ENCODE measurements at places on chromosomes 1 and 21.

- no peak for DNase-seq
Measured at GRCh38 chr1:31805318-31805717, 10.5 kb downstream of the SPOCD1 start.

GRCh38 chr1:93614541-93614940 is 67.1 kb downstream of the BCAR3 start:
- DNase-seq = no peak

DNA sequence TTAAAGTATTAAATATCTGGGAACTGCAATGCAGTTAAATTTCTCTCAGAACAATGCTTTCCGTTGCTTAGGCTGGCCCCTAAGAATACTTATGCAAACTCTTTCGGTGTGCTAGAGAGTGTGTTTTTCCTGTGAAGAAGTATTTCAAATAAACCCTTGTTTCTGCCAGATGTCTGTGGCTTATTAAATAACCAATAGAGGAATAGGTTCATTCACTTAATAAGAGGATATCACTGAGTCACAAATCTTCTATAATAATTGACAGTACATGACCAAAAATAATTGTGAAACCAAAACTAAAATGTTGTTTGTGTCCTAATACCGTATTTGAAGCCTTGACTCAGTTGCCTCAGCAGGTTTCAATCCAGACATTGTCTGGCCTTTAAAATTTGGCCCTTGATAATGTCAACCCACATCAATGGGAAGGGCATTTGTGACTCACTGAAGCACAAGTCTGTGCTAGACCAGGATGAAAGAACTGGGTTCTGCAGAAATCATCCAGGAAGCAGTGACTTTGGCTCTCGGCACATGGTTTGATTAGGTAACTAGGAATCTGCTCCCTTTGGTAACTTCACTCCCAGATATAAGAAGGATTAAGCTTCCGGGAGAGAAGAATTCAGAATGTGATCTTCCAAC is 104.2 kb upstream of the BARHL2 start:
- no peak for DNase-seq

DNA sequence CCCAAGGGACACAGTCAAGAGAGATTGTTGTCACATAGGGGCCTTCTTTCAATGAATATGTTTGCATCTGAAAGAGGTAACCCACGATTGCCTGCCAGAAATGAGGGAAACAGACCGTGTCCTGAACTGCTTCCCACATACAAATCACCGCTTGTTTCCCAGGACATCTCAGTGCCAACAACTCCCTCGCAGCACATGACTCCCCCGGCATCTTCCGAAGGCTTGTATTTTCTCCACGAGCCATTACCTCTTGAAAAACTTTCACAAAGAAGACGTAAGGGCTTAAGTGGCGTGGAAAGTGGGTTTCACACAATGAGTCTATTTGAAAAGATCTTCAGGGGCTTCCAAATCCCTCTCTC is 31.6 kb upstream of the PDE9A start:
- no peak for DNase-seq

- no peak for DNase-seq
Measured at GRCh38 chr1:162010175-162010506, 13.5 kb downstream of the OLFML2B start.

GRCh38 chr1:206909883-206910318 is 11.8 kb downstream of the FCMR start:
- no peak for DNase-seq

DNA sequence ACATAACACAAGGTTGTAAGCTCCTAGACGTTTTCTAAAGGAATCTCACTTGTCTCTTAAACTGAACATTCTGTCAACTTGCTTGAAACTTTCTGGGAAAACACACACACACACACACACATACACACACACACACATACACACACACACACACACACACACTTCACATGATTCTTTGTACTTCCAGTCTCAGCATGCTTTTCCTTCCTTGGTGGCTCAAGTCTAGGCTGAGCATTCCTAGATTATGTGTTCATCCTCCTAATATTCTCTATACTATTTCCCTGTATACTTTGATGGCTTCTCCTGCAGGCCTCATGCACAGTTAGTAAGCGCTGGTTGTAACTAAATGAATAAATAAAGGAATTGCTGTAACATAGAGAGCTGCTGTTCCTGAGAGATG is 372.1 kb downstream of the PTPRC start:
- no peak for DNase-seq

DNA sequence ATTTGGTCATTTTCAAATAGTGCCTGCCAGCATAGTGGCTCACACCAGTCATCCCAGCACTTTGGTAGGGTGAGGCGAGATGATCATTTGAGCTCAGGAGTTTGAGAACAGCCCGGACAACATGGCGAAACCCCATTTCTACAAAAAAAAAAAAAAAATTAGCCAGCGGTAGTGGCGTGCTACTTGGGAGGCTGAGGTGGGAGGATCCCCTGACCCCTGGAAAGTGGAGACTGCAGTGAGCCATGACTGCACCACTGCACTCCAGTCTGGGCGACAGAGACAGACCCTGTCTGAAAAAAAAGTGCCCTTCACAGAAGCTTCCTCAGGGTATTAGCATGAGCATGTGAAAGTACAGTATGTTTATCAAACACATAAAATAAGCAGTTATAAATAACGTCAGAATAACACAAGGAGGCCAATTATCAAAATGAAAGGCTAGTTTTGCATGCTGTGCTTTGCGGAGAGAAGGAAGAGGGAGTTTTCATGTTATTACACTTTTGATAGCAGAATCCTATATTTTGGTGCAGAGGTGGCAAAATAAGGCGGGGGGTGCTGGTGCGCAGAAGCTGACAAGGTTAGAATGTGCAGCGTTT is 781 bp upstream of the METTL13 start:
- no peak for DNase-seq

DNA sequence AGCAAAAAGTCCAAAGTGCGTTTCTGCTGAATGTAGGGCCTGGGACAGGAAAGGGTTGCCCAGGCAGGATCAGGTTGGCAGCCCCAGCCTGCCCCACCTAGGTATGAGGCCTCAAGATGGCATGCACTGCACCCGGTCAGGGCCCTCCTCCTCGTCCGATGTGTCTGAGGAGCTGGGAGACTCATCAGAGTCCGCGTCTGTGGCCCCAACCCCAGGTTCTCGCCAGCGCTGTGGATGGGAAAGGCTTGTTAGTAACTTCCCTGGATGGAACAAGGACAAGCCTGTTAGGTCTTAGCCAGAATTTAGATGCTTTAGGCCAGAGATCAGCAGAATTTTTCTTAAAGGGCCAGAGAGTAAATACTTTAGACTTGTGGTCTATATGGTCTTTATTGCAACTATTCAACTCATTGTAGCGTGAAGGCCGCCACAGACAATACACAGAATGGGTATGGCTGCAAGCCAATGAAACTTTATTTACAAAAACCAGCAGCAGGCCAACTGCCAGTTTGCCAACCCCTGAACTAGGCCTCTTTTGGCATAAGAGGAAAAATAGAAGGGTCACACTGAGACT is 12.4 kb downstream of the PEA15 start:
- DNase-seq = no peak

- DNase-seq = no peak
Measured at GRCh38 chr1:178933709-178934490, 63.0 kb upstream of the ANGPTL1 start.

GRCh38 chr1:19360843-19361610 is 48.9 kb downstream of the SLC66A1 start:
- no peak for DNase-seq

DNA sequence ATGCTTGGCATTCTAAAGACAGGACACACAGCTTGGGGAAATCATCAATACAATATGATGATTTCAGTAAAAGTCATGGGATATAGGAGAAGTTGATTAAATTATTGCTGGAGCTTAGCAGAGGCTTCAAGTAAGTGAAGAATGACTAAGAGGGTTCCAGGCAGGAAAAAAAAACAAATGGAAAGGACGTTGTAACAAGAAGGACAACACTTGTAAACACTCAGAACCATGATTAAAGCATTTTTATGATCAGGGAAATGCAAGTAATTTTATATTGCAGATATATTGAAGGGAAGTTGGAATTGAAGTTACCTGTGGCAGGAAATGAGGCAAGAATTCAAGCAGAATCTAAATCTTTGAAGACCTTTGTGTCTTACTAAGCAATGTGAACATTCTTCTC is 602.7 kb upstream of the NEGR1 start:
- DNase-seq = no peak

DNA sequence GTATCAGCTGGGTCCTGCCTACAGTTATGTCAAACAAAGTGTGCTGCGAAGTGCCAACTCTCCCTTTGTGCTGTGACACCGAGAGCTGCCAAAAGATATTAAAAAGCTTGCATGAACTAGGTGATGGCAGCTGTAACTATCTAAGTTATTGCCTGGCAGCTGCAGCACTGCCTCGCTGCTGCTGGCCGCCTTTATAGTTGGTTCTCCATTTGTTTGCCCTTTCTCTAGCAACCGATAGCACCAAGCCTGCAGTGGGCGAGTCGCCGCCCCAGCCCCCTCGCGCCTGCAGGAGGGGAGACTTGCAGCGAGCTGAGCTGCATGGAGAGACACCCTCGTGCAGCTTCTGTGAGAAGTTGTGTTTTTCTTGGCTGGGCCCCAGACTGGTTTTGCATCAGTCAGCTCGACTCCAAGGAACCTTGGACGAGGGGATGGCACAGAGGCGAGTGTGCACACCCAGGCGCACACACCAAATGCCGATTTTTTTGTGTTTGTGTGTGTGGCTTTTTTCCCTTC is 330.6 kb downstream of the RPS6KC1 start:
- DNase-seq = no peak

DNA sequence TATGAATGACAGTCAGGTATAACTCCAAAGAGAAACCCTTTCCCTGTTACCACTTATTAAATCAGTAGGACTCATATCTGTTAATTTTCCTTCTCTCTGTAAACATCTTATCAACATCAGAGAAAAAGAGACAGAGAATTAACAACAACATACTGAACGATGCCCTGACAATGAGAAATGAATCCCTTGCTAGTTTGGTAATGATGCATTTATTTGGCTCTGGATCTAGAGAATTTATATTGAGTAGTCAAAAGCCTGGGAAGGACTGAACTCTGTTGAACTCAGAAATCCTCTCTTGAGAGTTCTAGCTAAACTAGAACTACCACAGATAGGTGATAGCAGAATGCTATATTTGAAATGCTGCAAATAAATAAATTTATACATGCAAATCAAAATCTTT is 325.6 kb downstream of the DISC1 start:
- DNase-seq = no peak

DNA sequence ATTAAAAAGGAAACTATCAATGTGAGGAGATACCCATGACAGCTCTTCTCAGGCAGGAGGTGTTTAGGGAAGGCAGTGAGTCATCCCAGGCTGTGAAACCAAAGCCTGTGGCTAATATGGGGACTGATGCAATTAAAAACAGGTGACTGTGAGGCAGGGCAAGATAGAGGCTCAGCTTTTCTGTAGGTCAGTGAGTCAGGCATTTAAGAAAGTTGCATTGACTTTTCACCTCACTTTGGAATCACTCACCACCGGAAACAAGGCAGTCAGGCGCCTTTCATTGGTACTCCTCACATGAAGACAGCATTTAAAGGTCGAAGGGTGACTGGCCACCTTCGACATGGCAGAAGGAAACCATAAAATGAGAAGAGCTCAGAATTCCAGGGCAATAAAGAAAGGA is 54.5 kb downstream of the PAPPA2 start:
- DNase-seq = no peak

GRCh38 chr1:56835657-56836056 is 16.5 kb upstream of the FYB2 start:
- no peak for DNase-seq

- no peak for DNase-seq
Measured at GRCh38 chr21:20971296-20971921, 26.8 kb upstream of the NCAM2 start.

DNA sequence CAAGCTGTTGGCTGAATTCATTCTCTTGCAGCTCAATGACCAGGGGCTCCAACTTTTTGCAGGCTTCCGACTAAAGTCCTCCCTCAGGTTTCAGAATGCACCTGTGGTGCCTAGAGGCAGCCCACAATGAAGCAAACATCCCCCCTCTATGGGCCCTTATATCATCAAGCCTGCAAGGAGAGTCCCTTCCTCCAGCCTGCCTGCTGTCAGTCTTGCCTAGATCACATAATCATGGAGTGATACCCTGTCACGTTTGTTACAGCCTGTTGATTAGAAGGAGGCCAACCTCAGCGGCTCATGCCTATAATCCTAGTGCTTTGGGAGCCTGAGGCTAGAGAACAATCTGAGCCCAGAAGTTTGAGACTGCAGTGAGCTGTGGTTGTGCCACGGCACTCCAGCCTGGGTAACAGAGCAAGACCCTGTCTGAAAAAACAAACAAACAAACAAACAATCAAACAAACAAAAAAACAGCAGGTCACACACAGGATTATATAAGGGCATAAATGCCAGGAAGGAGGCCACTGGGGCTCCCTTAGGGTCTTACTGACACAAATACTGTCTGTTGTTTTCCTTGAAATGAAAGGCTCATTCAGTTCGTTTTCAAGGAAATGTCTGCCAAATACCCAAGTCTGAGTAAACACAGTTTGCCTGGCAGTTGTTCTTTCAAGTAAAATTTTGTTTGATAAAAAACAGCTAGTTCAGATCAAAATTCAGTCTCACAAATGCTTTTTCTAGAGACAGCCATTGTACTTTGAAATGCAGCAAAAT is 4.7 kb upstream of the SPRR3 start:
- DNase-seq = no peak

GRCh38 chr1:198480876-198481275 is 59.6 kb downstream of the ATP6V1G3 start:
- DNase-seq = no peak

DNA sequence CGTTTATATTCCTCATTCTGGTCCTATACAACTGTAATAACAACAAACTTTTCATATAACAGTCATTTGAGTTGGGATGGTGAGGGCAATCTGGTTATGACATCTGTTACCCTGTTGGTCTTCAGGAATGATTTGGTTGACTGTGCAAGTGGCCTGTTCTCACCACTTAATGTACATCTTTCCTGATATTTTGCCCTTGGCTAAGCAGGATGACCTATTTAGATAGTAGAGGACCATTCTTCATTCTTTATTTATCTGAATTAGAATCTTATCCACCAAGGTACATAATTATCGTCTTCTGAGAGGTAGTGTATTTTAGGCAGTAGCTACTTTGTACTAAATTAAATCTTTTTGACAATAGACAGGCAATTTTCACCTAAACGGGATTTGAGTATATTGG is 154.3 kb downstream of the DNM3 start:
- DNase-seq = no peak

DNA sequence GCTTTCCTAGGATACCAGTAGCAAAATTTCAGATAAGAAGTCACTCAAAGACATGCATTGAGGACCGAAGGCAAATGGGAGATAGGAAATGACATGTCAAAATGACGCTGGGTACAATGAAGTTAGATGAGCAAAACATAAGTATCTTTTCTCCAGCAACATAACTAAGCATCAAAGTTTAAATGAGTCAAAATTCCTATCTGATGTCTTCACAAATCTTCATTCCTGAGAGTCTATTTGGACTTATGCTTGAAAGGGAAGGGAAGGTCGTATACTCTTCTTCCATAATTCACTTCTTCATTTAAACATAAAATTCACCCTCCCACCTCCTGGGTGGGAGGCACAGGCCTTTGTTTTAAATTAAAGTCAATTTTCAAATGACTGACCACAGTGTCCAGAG is 4.1 kb upstream of the TMEM81 start:
- DNase-seq = no peak

GRCh38 chr21:16978309-16978895 is 534.4 kb upstream of the CXADR start:
- no peak for DNase-seq

GRCh38 chr1:208537198-208537597 is 293.0 kb upstream of the PLXNA2 start:
- no peak for DNase-seq

GRCh38 chr21:35730325-35730724 is 330.0 kb downstream of the SETD4 start:
- no peak for DNase-seq

All from activated CD4-positive, alpha-beta memory T cell treated with anti-CD3 and anti-CD28 coated beads, Interleukin-2, amount 10 ng/mL, durations not matched to agents 7 days and 5 days (primary cell).